ENCODE measurements at places on chromosomes 6 and 20.

DNA sequence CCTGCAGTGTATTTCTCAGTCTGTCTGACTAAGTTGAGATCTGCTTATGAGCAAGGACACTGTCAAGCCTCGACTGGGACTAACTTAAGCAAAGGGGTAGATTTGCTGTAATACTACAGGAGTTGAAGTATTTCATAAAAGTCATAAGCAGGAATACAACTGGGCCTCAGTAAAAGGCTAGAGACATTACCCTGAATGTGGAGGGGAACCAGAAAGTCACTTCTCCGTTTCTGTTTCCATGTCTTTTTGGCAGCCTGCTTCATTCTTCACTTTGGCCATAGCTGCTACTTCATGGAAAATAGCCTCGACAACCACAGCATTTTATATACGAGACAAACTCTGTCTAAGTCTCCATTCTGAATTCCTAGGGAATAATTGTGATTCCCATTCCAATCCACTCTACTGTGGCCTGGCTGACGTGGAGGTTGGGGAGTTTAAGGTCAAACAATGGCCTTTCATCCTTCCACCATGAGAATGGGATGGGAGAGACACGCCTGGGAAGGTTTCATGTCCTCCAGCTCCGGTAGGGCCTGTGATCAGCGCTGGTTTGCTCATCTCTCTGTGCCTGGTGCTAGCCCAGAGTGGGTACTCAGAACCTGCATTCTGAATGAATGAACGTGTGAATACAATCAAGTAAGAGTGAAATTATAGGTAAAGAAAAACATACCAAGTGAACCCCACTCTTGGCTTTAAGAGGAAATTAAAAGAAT lies 37.1 kb upstream of the DUSP22 start:
- DNase-seq, result no peak

DNA sequence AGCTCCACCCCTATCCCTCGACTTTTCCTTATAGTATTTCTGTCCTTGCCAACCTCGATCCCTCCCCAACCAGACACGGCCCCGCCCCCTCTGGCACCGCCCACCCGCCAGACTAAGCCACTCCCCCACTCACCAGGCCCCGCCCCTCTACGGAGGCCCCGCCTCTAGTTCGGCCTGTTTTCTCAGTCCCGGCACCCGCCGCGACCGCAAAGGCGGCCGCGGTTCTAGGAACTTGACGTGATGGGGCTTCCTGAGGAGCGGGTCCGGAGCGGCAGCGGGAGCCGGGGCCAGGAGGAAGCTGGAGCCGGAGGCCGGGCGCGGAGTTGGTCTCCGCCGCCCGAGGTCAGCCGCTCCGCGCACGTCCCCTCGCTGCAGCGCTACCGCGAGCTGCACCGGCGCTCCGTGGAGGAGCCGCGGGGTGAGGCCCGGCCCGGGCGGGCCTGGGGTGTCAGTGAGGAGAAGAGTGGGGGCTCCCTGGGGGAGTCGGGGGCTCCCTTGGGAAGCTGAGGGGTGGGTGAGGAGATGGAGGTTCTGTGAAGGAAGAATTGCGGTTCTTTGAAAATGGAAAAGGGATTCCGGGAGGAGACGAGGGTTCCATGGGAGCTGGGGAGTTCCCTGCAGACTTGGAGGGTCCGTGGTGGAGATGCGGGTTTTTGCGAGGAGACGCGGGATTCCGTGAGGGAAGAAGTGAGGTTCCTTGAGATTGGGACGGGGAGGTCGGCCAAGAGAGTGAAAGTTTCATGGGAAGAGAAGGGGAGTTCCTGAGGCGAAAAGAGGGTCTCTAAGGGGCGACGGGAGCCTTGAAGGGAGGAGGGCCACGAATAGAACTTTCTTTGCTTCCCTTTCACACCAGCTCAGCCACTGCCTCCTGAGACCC lies at the start of gene ACSS2:
TSS of gene ACSS2 (plus strand) at position 207 of the 877 bp plus-strand sequence. CDS start at position 241, 34 bp downstream.
- peak; percentile 95 for DNase-seq

DNA sequence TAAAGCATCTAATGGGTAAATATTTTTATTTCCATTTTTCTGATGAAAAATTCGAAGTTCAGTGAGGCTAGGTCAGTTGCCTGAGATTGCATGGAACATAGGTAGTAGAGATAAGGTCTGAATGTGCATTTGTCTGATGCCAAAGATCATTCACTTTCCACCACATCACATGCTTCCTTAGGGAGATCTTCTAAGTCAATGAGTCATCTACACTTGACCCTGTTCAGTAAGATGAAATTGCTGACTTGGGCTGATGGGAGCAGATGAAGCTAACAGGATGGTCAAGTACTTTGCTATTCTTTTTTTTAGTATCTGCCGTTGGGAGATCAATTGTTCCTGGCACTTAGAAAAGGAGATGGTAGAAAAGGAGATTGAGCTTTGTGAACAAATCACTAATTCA lies 511.3 kb downstream of the PHF3 start:
- no peak for DNase-seq

GRCh38 chr6:150142670-150143515 lies at the start of gene PPP1R14C:
Gene PPP1R14C, plus strand, starts transcription at chr6:150143044. Its CDS starts 149 bp downstream, at chr6:150143193.
- DNase-seq, result peak; percentile 15

GRCh38 chr20:61246269-61246668 lies 5.8 kb upstream of the CDH4 start:
- DNase-seq, result no peak

- DNase-seq, result no peak
Measured at GRCh38 chr20:61333484-61334108, 81.5 kb downstream of the CDH4 start.

DNA sequence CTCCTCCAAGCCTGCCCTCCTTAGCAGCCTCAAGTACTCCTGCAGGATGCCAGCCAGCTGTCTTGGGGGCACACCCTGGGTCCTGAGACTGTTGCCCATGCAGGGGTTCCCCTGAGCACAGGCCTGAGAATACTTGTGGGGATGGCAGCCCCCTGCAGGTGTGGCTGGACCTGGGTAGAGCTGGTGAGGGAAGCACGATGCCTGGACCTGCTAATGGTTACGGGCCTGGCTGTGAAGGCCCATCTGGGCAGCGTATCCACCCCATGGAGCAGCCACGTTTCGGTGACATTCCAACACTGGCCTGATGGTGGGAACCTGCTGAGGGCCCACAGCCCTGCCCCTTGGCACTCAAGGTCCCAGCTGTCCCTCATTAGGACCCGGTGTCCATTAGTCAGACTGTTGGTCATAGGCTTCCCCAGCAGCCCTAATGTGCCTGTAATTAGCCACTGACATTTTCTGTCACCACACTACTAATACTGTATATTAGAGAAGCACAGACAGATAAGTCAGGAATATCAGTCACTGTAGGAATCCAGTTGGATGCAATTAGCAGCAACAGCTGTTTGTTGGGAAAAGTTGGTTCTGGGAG lies 20.3 kb downstream of the CCDC167 start:
- no peak for DNase-seq

GRCh38 chr6:138562691-138563090 lies 63.4 kb upstream of the NHSL1 start:
- DNase-seq, result no peak

- no peak for DNase-seq
Measured at GRCh38 chr6:98498144-98498775, 336.1 kb upstream of the POU3F2 start.

- no peak for DNase-seq
Measured at GRCh38 chr20:7770578-7770977, 169.7 kb downstream of the HAO1 start.

GRCh38 chr6:74939721-74940620 lies 265.9 kb downstream of the COL12A1 start:
- DNase-seq, result no peak
